Osteoblast (primary cell): ENCODE measurements at places on chromosomes 1 and 21. TPM values are rescaled to one million over a fixed set of nuclear protein-coding genes. Genes with fewer than 3 reads are reported as not detected.

The MORC3 gene
- total RNA-seq: 37.4 and 40.2 TPM in 2 replicates

DNA sequence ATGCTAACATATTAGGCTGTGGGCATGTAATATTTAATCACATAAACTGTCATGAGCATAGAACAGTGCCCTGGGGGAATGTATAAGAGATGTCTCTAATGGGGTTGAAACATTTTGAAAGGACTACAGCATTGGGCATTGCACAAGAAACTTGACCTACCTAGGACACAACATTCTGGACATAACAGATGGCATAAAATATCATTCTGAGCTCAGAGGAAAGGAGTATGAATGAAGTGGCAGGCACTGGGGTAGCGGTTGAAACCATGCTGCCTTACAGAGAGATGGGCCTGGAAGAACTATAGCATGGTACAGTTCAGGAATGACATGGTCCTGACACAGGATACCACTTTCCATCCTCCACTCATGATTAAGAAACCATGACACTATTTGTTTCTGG lies 69.0 kb downstream of the LPAR3 start:
- no peak overlapping the region for H3K4me3 ChIP-seq
- H3K27ac ChIP-seq: no peak overlapping the region
- H3K36me3 ChIP-seq: no peaks in the 10 kb centered on the region
- DNase-seq: no peak

The ACTL8 gene
- total RNA-seq: not detected in 2 replicates

- H3K27me3 ChIP-seq: no peaks in the 10 kb centered on the region
- no peak for DNase-seq
- H3K36me3 ChIP-seq: no peaks in the 10 kb centered on the region
- H3K27ac ChIP-seq: no peak overlapping the region
Measured at GRCh38 chr1:72526926-72527325, 244.6 kb upstream of the NEGR1 start.

The SPRR2A gene
- not detected in 2 replicates for total RNA-seq
